ENCODE measurements at places on chromosomes 2 and 18.

DNA sequence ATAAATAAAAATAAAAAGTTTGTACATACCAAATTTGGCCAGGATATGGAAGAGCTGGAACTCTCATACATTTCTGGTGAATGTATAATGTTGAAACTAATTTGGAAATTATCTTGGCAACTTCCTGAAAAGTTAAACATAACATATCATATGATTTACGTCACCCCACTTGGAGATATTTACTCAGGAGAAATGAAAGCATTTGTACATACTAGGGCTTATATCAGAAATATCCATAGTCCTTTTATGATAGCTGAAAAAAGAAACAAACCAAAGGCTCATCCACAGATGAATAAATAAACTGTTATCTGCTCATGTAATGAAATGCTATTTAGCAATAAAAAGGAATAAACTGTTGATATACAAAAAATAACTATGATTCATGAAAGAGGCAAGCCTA lies 318.2 kb upstream of the NRXN1 start:
- DNase-seq = no peak

DNA sequence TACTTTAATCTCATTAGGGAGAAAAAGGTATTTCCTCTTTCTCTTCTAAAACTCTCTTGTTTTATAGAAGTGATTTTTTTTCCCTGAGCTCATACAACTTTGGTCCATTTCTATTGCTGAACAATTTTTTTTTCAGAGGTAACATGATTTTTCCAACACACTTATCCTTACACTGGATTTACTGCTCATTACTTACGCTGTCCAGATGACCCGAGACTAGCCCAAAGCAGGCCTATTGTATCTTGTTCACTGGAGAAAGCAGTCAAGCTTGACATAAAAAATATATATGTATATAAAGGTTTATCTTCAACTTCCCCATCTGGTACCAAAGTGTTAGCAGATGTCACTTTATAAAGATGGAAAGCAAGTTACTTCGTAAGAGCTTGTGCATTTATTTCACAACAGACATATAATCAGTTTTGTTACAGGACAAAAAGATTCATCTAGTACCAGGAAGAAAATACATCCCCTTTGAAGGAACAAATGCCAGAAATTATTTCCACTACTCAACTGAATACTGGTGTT lies 70.4 kb upstream of the KIDINS220 start:
- DNase-seq = no peak

DNA sequence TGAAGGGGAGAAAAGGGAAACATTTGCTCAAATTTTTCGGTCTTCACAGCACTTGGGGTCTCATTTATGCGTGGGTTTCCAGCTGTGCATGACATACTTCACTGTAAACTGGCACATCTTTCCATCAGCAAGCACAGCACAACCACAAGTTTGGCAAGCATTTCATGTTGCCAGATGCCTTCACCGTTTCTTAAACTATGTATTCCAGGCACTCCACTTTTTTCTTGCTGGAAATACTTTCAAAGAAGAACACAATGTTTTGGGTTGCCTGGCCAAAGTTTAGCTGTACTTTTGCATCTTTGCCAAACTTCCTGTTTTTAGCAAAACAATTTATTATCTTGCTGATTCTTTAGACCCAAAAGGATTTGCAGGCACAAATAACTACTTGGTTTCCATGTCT lies 194.6 kb upstream of the MEIS1 start:
- no peak for DNase-seq

- no peak for DNase-seq
Observed at GRCh38 chr2:126639276-126639675, 16.7 kb upstream of the GYPC start.

DNA sequence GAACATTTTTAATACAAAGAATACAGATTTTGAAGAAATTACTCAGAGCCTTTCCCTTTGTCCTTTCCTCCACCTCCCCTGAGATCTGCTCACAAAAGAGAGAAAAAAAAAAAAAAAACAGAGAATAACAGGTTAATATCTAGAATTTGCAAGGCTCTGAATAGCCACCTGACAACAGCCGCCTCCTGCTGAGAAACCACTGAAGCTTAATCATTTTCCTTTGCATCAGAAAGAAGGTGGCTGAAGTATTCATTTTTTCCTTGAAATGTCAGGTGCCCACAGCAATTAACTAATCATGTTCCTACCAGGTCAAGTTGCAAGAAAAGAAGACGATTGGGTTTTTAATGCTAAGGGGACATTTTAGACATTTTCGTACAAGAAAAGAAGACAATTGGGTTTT lies 21.2 kb downstream of the CNTNAP5 start:
- no peak for DNase-seq

- DNase-seq = no peak
Observed at GRCh38 chr2:46642218-46642617, 162.9 kb downstream of the TMEM247 start.

DNA sequence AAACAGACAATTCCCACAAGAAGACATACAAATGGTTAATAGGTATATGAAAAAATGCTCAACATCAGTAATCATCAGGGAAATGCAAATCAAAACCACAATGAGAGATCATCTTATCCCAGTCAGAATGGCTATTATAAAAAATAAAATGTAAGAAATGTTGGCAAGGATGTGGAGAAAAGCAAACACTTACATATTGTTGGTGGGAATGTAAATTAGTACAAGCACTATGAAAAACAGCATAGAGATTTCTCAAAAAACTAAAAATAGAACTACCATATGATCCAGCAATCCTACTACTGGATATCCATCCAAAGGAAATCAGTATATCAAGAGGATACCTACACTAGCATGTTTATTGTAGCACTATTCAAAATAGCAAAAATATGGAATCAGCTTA lies 186.6 kb downstream of the NOL4 start:
- DNase-seq = no peak

DNA sequence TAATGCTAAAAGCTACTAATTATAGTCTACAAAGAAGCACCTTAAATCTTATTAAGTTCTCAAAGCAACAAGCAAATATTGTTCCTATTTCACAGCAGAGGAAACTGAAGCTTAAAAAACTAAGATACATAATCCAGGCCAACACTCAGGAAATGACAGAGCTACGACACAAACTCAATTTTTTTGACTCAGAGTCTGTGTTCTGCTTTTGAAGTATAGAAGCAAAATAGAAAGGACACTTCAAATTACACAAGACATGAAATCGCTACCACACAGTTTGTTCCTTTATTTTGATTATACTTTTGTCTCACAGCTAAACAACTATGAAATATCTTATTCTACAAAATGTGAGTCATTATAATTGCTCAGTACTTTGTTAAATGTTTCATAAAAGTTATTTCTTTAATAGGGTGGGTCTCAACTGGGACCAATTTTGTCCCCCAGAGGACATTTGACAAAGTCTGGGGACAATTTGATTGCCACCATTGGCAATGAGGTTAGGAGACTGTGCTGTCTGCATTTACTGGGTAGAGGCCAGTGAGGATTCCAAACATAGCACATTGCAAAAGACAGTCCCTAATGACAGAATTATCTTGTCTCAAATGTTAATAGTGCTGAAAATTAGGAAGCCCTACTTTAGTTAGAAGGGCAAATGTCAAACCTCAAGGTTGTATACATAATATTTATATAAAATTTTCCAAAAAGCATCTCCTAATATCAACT lies 101.5 kb upstream of the GRB14 start:
- no peak for DNase-seq

- no peak for DNase-seq
Observed at GRCh38 chr2:161123531-161124030, 36.6 kb upstream of the TANK start.

DNA sequence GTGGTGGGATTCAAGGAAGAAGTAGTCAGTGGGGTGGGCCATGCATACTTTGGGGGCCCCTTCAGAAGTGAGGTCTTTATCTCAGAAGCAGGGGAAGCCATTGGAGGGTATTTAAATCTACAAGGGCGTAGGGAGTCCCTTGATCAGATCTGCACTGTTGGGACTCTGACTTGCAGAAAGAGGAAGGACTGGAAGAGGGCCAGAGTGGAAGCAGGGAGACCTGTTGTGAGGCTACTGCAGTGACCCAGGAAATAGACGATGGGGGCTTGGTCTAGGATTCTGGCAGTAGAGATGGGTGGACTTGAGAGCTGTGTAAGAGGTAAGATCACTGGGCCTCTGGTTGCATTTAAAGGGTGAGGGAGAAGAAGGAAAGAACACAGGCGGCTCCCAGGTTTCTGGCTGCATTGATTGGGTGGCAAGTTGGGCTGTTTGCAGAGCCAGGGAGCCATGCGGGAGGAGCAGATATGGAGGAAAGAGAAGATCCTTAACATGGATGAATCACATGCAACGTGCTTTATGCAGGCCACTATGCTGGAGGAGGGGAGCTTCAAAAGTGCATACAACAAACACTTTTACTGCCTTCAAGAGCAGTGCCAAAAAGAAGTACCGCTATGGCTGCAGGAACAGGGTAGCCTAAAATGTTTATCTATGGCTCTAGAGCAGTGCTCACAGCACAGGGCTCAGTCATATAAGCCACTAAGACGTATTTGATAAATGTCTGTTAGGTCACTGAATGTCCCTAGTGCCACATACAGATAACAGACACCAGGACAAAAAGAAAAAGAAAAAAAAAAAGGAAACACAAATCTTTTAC lies 2.3 kb downstream of the SFXN5 start:
- no peak for DNase-seq

DNA sequence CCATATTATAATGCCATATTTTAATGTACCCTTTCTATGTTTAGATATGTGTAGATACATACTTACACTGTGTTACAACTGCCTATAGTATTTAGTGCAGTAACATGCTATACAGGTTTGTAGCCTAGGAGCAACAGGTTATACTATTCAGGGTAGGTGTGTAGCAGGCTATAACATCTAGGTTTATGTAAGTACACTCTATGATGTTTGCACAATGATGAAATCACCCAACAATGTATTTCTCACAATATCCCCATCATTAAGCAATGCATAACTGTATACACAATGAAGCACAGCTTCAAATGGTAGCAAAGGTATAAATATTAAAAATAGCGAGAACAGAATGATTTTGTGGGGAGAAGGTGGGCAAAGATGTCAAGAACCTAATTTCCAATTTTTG lies 117.8 kb downstream of the DYM start:
- DNase-seq = no peak

GRCh38 chr2:235870515-235870914 lies 297.7 kb downstream of the GBX2 start:
- DNase-seq = no peak

- no peak for DNase-seq
Observed at GRCh38 chr2:84846041-84846663, 34.7 kb downstream of the TRABD2A start.

DNA sequence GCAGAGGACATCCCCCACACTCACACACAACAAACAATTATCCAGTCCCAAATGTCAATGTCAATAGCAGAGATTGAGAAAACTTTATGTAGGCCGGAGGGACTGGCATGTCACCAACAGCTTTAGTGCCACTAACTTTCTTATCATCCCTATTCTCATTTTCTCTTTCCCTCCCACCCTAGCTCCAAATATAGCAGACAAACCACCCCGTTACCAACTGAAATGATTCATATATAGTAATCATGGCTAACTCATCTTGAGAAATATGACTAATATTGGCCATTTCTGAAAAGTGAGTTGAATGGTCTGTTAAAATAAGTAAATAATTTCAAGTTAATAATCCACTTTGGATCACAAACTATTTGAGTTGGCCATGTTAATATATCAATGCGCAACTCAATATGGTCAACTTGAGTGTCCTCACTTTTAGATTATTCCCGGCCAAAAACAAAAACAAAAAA lies 242.1 kb upstream of the RND3 start:
- DNase-seq = no peak

GRCh38 chr2:191209340-191209739 lies 35.9 kb upstream of the MYO1B start:
- DNase-seq = no peak

DNA sequence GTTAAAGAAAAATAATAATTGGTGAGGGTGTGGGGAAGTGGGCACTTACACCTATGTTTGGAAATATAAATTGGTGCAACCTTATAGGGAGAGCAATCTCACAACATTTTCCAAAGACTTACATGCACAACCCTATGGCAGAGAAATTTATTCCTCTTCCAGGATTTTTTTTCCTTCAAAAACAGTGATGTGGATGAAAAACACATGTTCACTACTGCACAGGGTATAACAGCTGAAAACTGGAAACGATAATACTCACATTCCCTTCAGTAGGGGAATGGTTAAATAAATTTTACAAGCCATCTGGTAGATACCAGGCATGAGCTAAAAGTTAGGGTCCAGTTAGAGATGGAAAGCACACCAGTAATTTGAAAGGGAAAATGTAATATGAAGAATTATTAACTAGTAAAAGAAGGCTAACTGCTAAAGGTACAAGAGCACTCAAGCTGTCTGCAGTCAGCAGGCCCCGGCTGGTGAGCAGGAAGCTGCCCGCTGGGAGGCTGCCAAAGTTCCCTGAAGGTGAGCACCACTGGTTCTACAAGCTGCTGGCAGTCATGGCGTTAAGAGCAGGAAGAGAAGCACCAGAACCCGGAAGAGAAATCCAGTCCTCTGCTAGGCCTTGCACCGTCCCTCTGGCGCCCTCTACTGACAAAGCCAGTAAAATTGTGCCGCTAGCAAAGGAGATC lies 28.4 kb upstream of the CASP8 start:
- peak; percentile 88 for DNase-seq

DNA sequence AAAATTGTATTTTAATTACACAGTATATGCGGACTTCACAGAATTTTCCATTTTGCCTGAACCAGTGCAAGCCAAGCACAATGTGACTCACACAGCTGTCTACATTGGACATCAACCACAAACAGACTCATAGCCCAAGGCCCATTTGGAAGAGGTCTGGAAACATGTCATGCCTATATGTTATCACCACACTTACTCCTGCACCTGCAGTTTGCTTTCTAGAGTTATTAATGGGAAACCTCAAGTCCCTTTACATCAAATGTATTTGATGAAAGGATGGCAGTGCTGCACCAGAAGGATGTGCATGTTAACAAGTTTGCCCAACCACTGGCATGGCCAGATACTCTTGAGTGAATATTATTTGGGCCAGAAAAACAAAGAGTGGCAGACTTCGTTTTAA lies 548.9 kb upstream of the CDH2 start:
- DNase-seq = no peak

DNA sequence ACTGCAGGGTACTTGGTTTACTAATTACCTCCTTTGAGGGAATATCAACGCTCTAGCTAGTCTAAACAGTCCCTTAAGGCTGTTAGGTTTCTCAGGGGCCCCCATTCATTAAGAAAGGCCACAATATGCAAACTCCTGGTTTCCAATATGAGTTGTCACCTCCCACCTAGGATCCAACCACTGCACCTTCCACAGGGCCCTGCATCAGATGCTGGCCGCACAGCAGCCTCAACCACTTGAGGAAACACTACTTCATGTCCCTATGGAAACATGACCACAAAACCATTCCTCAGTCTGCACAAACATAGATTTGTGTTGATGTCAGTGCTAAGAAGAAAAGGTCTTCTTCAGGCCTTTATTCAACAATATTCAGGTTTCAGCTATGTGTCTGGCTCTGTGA lies 40.9 kb downstream of the STAT4 start:
- no peak for DNase-seq

DNA sequence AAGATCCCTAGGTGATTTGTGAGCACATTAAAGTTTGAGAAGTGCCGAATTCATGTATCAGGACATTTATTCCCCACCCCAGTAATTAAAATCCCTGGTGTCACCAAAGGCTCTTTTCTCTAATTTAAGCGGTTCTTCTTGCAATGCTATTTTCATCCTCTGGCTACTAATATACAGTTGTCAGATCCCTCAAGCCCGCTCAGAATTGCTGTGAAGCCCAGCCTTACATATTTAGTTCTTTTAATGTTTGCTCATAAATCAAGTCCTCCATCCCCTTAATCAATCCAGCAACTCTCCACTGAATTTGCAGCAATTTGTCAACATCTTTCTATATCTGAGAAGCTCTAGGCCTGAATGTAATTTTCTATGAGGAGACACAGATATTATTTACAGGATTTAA lies 437.9 kb downstream of the PIK3C3 start:
- DNase-seq = no peak

Data from stimulated activated CD8-positive, alpha-beta memory T cell treated with anti-CD3 and anti-CD28 coated beads, Interleukin-7, amount 100 ng/mL, for 48 hours (primary cell).